Activated T-cell treated with anti-CD3 and anti-CD28 coated beads, Interleukin-2, amount 50 U/mL, for 72 hours (primary cell): ENCODE measurements at places on chromosomes 7 and 10. TPM values are rescaled to one million over a fixed set of nuclear protein-coding genes. Genes with fewer than 3 reads are reported as not detected.

- H3K4me1 ChIP-seq = no peaks in the 10 kb centered on the region
- no peaks in the 10 kb centered on the region for H3K36me3 ChIP-seq
- H3K27me3 ChIP-seq = peaks cover 52% of the 10 kb centered on the region
- DNase-seq = peak; percentile 51
Measured at GRCh38 chr7:65269150-65269856, 104.4 kb upstream of the ZNF92 start.

DNA sequence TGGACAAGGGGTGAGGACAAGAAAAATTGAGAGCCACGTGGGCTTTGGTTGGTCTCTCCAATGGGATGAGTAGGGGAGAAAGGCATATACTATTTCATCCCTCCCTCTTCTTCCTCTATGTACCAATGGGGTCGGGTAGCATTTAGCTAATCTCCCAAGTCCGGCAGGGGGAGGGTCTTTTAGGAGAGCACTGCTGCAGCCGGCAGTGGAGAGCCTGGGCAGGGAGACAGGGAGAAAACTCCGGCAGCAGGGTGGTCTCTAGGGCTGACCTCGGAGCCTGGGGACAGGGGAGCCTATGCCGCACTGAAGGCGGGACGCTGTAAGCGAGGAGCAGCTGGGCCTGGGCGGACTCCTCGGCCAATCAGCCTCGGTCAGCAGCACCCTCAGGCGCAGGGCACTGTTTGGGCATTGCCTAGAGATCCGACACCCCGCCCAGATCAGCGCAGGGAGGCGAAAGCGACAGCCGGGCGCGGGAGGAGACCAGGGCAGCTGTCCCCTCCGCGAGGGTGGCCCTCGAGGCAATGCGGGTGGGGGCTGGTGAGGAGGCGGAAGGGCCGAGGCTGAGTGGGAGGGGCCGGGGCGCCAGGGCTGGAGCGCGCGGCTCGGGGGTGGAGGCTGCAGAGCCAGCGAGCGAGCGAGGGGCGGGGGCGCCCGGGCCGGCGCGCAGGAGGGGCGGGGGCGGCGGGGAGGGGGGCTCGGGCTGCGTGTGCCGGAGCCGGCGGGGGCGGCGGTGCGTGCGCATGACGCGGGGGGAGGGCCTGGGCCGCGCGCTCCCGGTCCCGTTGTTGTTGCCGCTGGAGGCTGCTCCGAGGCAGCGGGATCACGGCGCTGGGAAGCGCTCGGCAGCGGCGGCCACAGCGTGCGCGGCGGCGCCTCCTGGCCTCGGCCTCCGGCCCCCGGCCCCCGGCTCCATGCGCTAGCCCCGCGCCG is at the start of gene AGAP3:
Gene AGAP3 (plus strand): TSS at position 785 of the 930 bp plus-strand sequence. CDS start 267 bp downstream, outside the sequence.
- peak within 1 kb of the TSS; percentile 93 for H3K4me3 ChIP-seq
- H3K27me3 ChIP-seq = peaks cover 15% of the 10 kb centered on the region
- peak; percentile 66 for DNase-seq
- no peak within 1 kb of the TSS for H3K27ac ChIP-seq

DNA sequence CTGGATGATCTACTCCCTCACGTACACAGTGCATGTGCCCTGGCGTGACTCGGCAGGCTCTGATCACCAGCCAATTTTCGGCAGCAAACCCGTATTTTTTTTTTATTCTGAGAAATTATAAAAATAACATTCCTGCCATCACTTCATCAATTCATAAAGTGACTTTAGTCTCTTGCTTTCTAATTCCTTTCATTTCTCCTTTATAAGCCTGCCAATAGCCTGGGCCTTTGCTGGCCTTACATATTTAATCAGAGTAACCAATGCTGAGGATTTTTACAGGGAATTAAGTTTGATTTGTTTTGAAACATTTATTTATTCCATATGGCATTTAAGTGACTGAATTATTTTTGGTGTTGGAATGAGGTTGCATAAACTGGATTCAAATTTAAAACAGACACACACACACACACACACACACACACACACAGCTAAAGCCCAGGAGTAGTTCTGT is 140.8 kb downstream of the ETV1 start:
- H3K27me3 ChIP-seq = no peaks in the 10 kb centered on the region
- no peak for DNase-seq
- no peak overlapping the region for H3K4me3 ChIP-seq
- H3K27ac ChIP-seq = no peak overlapping the region
- no peaks in the 10 kb centered on the region for H3K36me3 ChIP-seq

DNA sequence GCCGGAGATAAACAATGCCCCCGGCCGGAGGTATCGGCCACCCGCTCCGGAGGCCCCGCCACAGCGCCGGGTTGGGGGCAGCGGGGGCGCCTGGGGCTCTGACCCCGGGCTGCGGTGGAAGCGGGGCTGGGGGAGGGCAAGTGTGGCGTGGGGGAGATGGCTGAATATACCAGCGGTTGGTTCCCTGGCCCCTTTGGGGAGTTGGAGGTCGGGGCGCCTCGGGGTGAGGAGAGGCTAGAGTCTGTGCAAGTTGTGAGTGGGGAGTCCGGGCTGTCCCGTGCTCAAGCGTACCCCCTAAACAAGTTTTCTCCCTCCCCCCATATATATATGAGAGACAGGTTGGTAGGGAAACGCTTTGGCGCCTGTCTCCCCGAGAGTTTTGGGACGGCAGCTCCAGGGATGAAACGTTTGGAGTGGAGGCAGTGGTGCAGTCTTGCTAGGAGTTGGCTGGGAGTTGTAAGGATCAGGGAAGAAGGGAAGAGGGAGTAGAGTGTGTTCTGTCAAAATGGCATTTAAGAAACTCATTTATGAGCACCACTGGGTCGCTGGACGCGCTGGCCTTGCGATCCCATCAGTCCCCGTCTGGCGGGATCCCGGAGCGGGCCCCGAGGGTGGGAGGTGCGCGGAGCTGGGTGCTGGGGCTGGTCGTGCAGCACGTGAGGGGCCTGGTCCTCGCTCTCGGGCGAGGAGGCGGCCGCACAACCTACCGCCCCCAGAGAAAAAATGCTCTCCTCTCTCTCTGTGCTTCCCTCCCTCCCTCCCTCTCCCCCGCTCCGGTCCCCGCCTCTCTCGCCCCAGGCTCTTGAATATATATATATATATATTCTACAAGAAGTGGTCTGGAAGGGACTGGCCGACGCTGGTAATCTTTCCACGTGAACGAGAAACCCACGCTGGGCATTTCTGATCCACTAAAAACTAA is 1.1 kb downstream of the TET1 start:
- H3K36me3 ChIP-seq = no peaks in the 10 kb centered on the region
- H3K27ac ChIP-seq = no peak overlapping the region
- peak overlapping the region; percentile 87 for H3K4me3 ChIP-seq
- H3K4me1 ChIP-seq = peaks cover 23% of the 10 kb centered on the region
- H3K27me3 ChIP-seq = peaks cover 60% of the 10 kb centered on the region

DNA sequence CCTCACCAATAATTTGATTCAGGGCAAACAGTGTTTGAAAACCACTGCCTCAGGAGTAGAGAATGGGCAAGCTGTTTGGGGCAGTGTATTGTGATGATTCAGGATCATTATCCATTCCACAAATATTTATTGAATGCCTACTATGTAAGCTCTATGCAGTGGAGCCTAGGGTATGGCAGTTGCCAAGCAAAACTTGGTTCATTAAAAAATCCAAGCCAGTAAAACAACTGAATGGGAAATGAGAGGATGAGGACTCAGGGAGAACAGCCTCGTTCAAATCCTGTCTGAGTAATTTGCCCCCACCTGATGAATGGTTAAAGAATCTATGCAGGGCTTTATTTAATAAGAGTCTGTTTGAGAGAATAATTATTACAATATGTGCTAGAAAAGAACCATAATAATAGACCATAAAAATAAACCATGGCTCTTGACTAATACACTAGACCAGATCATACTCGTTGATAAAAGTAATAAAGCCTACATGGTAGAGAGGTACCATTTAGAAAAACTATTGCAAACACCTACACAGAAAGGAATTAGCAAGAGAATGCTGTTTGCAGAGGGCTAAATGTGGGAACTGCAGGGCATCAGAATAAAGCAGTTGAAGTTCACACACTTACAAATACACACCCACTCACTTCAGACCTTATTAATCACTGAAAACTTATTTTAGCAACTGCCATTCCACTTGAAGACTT is 71.7 kb downstream of the CREB5 start:
- no peaks in the 10 kb centered on the region for H3K4me1 ChIP-seq
- H3K27me3 ChIP-seq = peaks cover 37% of the 10 kb centered on the region
- no peak overlapping the region for H3K27ac ChIP-seq
- no peak overlapping the region for H3K4me3 ChIP-seq
- DNase-seq = no peak

DNA sequence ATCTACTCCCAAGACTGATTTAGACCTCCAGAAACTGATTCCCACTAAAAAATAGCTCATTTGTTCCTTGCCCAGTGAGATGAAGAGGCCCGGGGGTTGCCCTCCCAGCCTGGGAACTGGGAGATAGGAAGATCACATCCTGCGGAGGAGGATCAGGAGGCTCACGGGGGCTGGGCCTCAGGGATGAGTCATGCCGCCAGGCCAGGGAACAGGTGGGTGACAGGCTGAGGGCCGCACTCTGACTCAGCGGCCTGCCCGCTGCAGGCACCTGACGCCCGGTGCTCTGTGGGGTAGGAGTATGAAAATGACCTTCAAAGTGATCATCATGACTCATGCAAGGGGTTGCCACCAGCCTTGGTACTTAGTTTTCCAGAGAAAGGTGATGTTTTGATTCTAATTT is 104.5 kb upstream of the ZPBP start:
- H3K27me3 ChIP-seq = no peaks in the 10 kb centered on the region
- peak overlapping the region; percentile 51 for H3K27ac ChIP-seq
- H3K4me1 ChIP-seq = peaks cover 60% of the 10 kb centered on the region
- peak overlapping the region; percentile 60 for H3K4me3 ChIP-seq

DNA sequence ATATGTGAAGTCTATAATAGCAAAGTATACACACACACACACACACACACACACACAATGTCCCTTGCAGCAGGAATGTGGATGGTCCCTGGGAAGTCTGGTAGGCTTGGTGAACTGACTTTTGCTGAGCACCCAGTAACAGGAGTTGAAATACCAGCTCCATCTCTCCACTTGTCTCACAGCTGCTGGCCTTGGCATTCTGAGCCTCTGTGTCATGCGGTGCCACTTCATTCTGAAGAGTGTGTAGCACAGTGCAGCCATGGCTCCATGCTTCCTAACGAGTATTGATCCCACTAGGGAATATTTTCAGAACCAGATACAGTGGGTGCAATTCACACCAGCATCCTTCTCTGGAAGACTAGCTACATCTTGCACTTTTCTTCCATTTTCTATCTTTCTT is 192.4 kb downstream of the ADARB2 start:
- no peaks in the 10 kb centered on the region for H3K4me1 ChIP-seq
- no peak for DNase-seq
- no peak overlapping the region for H3K27ac ChIP-seq
- H3K27me3 ChIP-seq = peaks cover 11% of the 10 kb centered on the region

DNA sequence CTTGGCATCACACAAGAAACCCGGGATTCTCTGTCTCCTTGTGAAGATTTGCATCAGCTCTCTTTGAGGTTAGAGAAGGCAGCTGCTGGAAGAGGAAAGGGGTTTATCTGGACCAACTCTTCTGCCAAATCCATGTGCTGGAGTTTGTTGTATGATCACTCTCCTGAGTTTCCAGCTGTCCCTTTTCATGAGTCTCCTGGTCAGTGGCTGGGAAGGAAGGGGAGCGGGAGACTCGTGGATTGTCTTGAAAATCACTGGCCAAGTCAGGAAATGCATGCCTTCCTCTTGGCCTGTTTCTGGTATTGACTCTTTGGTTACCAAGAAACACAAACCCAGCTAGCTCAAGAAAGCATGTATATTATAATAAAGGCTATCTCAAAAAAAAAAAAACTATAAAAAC is 38.8 kb downstream of the TACR2 start:
- peaks cover 11% of the 10 kb centered on the region for H3K36me3 ChIP-seq
- no peaks in the 10 kb centered on the region for H3K27me3 ChIP-seq
- H3K4me1 ChIP-seq = peaks cover 6% of the 10 kb centered on the region
- DNase-seq = no peak

GRCh38 chr10:29681676-29682448 is 47.1 kb upstream of the SVIL start:
- H3K27me3 ChIP-seq = no peaks in the 10 kb centered on the region
- H3K4me3 ChIP-seq = peak overlapping the region; percentile 31
- H3K36me3 ChIP-seq = peaks cover 28% of the 10 kb centered on the region
- H3K27ac ChIP-seq = peak overlapping the region; percentile 25
- peak; percentile 35 for DNase-seq
- H3K4me1 ChIP-seq = peaks cover 54% of the 10 kb centered on the region

The MCM10 gene
- 30.6 TPM for total RNA-seq

DNA sequence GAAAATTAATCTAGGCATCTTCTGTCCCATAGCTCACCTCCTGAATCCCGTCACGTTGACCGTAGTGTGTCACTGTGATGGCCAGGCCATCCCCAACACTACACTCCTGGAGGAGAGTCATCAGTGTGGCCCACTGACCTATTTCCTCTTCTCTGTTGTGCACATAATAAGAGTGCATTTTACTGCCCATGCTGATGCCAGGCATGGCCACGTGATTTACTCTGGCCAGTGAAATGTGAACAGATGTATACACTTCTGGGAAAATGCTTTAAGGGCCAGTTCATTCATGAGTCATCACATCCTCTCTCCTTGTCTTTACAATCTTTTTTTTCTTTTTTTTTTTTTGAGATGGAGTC is 101.9 kb upstream of the PIP4K2A start:
- H3K36me3 ChIP-seq = no peaks in the 10 kb centered on the region
- H3K4me3 ChIP-seq = no peak overlapping the region
- H3K27ac ChIP-seq = peak overlapping the region; percentile 91
- peaks cover 14% of the 10 kb centered on the region for H3K4me1 ChIP-seq
- H3K27me3 ChIP-seq = no peaks in the 10 kb centered on the region
- DNase-seq = no peak

The HTRA1 gene
- not detected for total RNA-seq

GRCh38 chr7:75985518-75986146 is 8.8 kb downstream of the TMEM120A start:
- H3K36me3 ChIP-seq = peaks cover 2% of the 10 kb centered on the region
- no peaks in the 10 kb centered on the region for H3K27me3 ChIP-seq
- DNase-seq = no peak
- no peak overlapping the region for H3K27ac ChIP-seq
- H3K4me3 ChIP-seq = no peak overlapping the region

- no peak overlapping the region for H3K4me3 ChIP-seq
- peaks cover 2% of the 10 kb centered on the region for H3K36me3 ChIP-seq
- no peak for DNase-seq
- H3K27me3 ChIP-seq = peaks cover 19% of the 10 kb centered on the region
- H3K27ac ChIP-seq = no peak overlapping the region
- H3K4me1 ChIP-seq = peaks cover 30% of the 10 kb centered on the region
Measured at GRCh38 chr10:110348336-110348735, 43.6 kb upstream of the SMNDC1 start.

The MYL7 gene
- total RNA-seq = not detected

The FGL2 gene
- 0.38 TPM for total RNA-seq
